A172 (cell line): ENCODE measurements at places on chromosomes 6 and 20. TPM values are rescaled to one million over a fixed set of nuclear protein-coding genes. Genes with fewer than 3 reads are reported as not detected.

The MICB gene
- total RNA-seq, result 16.5 and 17.1 TPM in 2 replicates

The SGK2 gene
- total RNA-seq, result not detected in 2 replicates

The CCDC170 gene
- total RNA-seq, result not detected in 2 replicates

The BEND6 gene
- 11.7 and 14.1 TPM in 2 replicates for total RNA-seq

The IL17A gene
- total RNA-seq, result not detected in 2 replicates

The EYA2 gene
- 0.47 TPM in 1 of 2 replicates, not detected in the other for total RNA-seq

- peak; percentile 5 for DNase-seq
Measured at GRCh38 chr6:104858642-104859041, 1.1 kb downstream of the HACE1 start.

GRCh38 chr20:53672484-53673129 is 79.0 kb upstream of the ZNF217 start:
- peak; percentile 44 for DNase-seq

DNA sequence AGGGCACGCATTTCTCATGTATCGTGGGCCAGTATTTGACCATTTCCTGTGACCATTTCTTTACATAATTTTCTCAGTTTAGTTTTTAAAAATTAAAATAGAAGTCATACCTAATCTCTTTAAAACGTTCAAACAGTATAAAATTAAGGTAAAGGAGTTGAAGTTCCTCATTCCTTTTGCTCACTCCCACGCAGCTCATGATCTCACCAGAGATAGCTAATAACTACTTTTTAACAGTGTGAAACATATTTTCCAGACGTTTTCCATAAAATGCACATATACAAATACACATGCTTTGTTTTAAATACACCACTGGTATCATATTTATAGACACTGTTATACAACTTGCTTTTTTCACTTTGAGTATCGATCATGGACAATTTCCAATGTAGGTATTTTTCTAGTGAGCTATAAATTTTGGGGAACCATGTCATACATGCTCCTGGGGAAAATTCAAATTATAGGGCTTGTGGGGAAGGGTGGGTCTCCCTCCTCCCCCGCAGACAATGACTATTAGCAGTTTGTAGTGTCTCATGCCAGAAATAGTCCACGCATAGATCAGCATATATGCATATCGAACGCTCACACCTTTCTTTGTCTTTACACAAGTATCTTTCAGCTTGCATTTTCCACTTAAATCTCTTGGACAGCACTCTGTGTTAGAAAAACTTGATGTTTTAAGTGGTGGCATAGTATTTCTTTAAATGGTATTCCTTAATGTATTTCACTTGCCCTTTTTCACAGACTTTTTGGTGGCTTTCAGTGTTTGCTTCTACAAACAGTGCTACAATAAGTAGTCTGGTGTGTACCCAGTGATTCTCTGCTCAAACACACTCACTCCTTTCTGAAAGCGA is 145.5 kb upstream of the ZNF217 start:
- no peak for DNase-seq

- DNase-seq, result peak; percentile 3
Measured at GRCh38 chr6:151690303-151690702, 117.2 kb upstream of the ESR1 start.

GRCh38 chr20:60104993-60105803 is 147.0 kb downstream of the CDH26 start:
- DNase-seq, result no peak
